ENCODE measurements at places on chromosomes 12 and 14. TPM values are rescaled to one million over a fixed set of nuclear protein-coding genes. Genes with fewer than 3 reads are reported as not detected.
A peak's percentile ranks its signal among the peaks of the same experiment; 100 is the strongest.

Gene HAL
- total RNA-seq, result 4.3 TPM

Gene TAS2R13
- total RNA-seq, result 5.9 TPM

Gene HOXC5
- total RNA-seq, result 0.98 TPM

DNA sequence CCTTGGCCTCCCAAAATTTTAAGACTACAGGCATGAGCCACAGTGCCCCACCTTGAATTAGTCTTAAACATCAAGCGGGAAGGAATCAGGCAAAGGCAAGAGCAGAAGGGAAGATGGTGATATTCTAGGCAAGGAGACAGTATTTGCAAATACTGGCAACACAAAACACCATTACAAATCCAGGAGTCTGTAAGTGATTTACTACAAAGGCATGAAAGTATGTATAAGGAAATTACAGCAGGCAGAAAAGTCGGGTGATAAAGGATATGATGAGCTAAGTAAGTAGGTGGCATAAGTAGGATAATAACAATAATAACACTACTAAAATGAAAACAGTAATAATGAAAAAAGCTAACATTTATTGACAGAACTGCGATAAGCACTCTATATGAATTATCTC lies 28.5 kb downstream of the FMNL3 start:
- no peaks in the 10 kb centered on the region for H3K27me3 ChIP-seq
- H3K4me3 ChIP-seq, result no peak overlapping the region
- no peak overlapping the region for H3K27ac ChIP-seq
- no peaks in the 10 kb centered on the region for H3K36me3 ChIP-seq

GRCh38 chr12:123442774-123443173 lies 6.3 kb upstream of the RILPL2 start:
- no peak overlapping the region for H3K27ac ChIP-seq
- H3K4me1 ChIP-seq, result peaks cover 3% of the 10 kb centered on the region
- no peak for DNase-seq
- H3K27me3 ChIP-seq, result no peaks in the 10 kb centered on the region
- H3K36me3 ChIP-seq, result no peaks in the 10 kb centered on the region

DNA sequence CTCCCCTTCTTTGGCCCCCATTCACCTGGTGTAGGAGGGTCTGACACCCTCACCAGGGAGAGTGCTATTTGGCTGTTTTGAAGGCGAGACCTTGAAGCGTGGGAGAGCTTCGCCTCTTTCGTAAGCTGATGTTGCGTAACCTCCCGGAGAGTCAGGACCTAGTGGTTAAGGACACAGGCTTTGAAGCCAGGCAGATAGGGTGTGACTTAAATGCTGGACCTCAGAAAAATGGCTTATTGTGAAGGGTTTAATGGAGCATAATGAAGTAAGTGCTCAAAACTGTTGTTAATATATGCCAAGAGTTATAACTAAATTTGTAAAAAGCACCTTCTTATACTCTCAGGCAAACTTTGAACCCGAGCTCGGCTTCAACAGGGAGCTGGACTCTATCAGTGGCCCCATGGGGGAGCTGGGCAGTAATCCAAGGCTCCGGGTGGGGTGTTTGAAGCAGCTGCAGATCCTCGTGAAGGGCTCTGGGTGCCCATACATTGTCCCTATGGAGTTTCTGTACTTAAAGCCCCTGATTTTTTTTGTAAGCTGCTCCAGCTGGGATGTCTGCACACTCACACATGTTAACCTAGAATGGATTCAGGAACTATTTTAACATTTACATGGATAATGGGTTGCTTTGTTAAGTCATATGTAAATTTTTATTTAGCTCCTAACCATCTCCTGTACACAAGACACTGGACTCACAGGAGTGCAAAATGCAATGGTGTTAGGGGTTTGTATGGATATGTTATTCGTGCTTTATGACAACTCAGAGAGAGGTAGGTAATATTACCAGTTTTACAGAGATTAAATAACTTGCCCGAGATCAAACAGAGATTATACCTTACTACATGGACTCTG lies 26.0 kb downstream of the PPFIBP1 start:
- peak; percentile 63 for DNase-seq
- H3K4me1 ChIP-seq, result peaks cover 5% of the 10 kb centered on the region
- no peaks in the 10 kb centered on the region for H3K27me3 ChIP-seq
- H3K27ac ChIP-seq, result peak overlapping the region; percentile 81
- H3K36me3 ChIP-seq, result no peaks in the 10 kb centered on the region

- H3K4me3 ChIP-seq, result no peak overlapping the region
- no peaks in the 10 kb centered on the region for H3K36me3 ChIP-seq
- H3K27me3 ChIP-seq, result no peaks in the 10 kb centered on the region
- no peak overlapping the region for H3K27ac ChIP-seq
Measured at GRCh38 chr12:122811777-122812176, 23.5 kb upstream of the HIP1R start.

GRCh38 chr12:120142231-120142877 lies 25.8 kb upstream of the RAB35 start:
- no peaks in the 10 kb centered on the region for H3K27me3 ChIP-seq
- peaks cover 36% of the 10 kb centered on the region for H3K36me3 ChIP-seq
- H3K4me1 ChIP-seq, result no peaks in the 10 kb centered on the region
- no peak overlapping the region for H3K27ac ChIP-seq

DNA sequence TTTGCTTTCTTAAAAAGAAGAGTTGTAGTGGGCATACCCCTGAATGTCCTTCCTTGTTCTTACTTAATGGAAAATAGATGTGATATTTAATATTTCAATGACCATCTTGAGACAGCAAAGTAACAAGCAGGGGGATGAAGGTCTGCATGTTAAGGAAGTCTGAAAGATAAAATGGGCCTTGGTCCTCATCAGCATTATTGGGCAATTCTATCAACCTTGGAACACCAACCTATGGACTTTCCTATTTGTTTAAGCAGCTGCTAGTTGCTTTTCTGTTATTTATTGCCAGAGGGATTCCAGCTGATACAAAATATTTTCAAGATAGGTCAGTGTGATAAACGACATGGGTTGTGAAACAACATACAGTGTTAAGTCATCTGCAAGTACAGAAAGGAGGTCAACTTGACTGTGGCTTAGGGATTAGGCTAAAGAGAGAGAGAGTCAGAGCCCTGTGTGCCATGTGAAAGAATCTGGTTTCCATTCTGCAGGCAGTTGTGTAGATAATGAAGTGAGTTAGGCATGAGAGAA lies 16.4 kb upstream of the A2M start:
- no peak overlapping the region for H3K27ac ChIP-seq
- no peaks in the 10 kb centered on the region for H3K36me3 ChIP-seq
- H3K4me1 ChIP-seq, result no peaks in the 10 kb centered on the region
- H3K27me3 ChIP-seq, result no peaks in the 10 kb centered on the region

DNA sequence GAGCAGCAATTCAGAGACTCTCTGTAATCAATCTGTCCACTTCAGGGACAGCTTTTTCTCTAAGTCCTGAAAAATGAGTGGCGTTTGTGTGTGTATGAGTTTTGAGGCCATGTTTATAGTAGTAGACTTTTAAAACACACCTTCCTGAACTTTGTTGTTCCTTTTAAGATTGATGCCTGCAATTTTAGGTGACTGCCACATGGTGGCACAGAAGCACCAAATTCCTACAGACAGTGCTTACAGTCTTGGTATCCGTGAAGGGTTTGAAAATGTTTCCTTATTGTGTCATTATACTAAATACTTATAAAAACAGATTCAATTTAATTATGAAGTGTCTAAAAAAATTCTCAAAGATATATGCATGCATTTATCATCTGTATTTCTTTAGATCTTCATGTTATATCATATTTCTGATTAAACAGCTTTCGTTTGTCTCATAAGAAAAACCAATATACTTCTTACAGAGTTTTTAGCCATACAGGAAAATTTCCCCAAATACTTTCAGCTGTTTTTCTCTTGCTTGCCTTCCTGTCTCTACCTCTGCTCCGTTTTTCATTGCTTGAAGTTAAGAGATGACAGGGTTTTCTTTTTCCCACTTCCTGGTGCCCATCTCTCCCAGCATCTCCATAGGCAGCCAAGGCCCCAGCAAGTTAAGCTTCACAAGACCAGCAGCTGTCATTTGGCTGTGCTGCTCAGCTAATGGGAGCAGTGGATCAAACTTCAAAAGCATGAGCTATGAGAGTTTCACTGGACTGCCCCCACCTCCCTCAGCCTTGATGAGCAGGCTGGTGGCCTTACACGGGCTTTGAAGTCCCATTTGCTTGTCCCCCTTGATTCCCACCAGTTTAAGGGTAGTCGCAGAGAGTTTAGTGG lies 259.6 kb downstream of the AKAP6 start:
- DNase-seq, result no peak
- H3K36me3 ChIP-seq, result no peaks in the 10 kb centered on the region
- H3K27me3 ChIP-seq, result no peaks in the 10 kb centered on the region

GRCh38 chr14:34180869-34181268 lies 230.0 kb upstream of the EGLN3 start:
- DNase-seq, result no peak
- no peak overlapping the region for H3K4me3 ChIP-seq

Gene LRIG3
- 116 TPM for total RNA-seq

GRCh38 chr12:47824198-47824597 lies 4.5 kb upstream of the HDAC7 start:
- peaks cover 35% of the 10 kb centered on the region for H3K4me1 ChIP-seq
- H3K36me3 ChIP-seq, result no peaks in the 10 kb centered on the region
- no peaks in the 10 kb centered on the region for H3K27me3 ChIP-seq
- DNase-seq, result no peak

Gene IL31
- total RNA-seq, result not detected

GRCh38 chr14:54299410-54300363 lies 97.1 kb upstream of the CDKN3 start:
- no peaks in the 10 kb centered on the region for H3K4me1 ChIP-seq
- no peak for DNase-seq
- no peaks in the 10 kb centered on the region for H3K27me3 ChIP-seq
- H3K27ac ChIP-seq, result no peak overlapping the region
- no peaks in the 10 kb centered on the region for H3K36me3 ChIP-seq
- H3K4me3 ChIP-seq, result no peak overlapping the region

DNA sequence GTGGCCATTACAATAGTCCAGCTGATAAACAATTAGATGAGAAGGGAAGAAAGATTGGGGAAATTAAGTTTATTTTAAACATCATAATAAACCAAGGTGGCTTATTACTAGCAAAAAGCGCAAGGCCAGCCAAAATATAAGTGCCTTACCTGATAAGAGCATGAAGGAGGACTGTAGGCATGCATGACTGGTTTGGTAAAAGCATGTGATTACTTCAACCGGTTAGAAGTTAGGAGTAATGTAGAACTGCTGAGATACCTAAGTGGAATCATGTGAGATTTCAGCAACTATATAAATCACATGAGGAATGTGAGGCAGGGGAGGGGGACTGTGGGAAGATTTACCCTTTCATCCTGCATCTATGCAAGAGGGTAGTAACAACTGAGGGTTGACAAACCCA lies 59.7 kb upstream of the CCDC196 start:
- no peak overlapping the region for H3K27ac ChIP-seq
- no peaks in the 10 kb centered on the region for H3K36me3 ChIP-seq
- no peaks in the 10 kb centered on the region for H3K4me1 ChIP-seq

GRCh38 chr14:25394791-25395391 lies 344.9 kb upstream of the STXBP6 start:
- no peak overlapping the region for H3K27ac ChIP-seq
- no peaks in the 10 kb centered on the region for H3K27me3 ChIP-seq
- H3K4me1 ChIP-seq, result no peaks in the 10 kb centered on the region
- DNase-seq, result no peak
- H3K36me3 ChIP-seq, result no peaks in the 10 kb centered on the region

Gene CRADD
- total RNA-seq, result 44.2 TPM

Gene CMA1
- 7.2 TPM for total RNA-seq

DNA sequence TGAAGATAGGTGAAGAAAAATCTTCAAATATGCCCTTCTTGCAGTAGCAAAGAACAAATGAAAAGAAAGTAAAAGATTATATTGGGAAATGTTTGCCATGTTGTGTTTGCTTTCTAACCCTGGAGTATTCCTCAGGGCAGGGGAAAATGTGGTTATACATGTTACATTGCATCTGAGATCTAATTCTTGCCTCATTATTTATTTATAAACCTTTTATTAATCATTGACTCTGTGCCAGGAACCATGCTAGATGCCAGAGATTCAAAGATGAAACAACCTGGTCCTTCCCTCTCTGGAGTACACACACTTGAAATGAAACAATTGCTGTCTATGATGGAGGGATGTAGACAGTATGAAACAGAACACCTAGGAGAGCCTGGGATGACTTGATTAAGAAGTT lies 128.1 kb upstream of the HMGA2 start:
- no peaks in the 10 kb centered on the region for H3K36me3 ChIP-seq
- no peak overlapping the region for H3K27ac ChIP-seq
- no peak overlapping the region for H3K4me3 ChIP-seq
- H3K4me1 ChIP-seq, result no peaks in the 10 kb centered on the region
- no peak for DNase-seq

Gene KRT1
- total RNA-seq, result not detected

DNA sequence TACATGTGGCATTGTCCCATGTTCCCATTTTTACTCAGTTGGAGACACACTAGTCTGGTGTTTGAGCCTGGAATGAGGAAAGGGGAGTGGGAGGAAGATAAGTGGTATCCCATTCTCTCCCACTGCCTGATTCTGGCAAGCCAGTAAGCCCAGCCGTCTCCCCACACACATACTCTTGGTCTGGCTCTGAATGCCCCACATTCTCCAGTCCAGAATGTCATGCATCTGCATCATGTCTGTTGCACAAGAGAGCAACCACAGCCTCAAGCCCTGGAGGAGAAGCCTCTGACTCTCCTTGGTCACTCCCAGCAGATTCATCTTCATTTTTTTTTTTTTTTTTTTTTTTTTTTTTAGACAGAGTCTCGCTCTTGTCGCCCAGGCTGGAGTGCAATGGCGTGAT lies 48.0 kb downstream of the DRAM1 start:
- H3K27me3 ChIP-seq, result no peaks in the 10 kb centered on the region
- no peak overlapping the region for H3K4me3 ChIP-seq
- no peaks in the 10 kb centered on the region for H3K4me1 ChIP-seq
- H3K36me3 ChIP-seq, result no peaks in the 10 kb centered on the region
- H3K27ac ChIP-seq, result peak overlapping the region; percentile 29

GRCh38 chr12:110732572-110732971 lies 10.1 kb downstream of the PPP1CC start:
- no peaks in the 10 kb centered on the region for H3K27me3 ChIP-seq
- DNase-seq, result no peak
- H3K36me3 ChIP-seq, result no peaks in the 10 kb centered on the region
- H3K4me1 ChIP-seq, result peaks cover 7% of the 10 kb centered on the region
- no peak overlapping the region for H3K27ac ChIP-seq

- no peaks in the 10 kb centered on the region for H3K4me1 ChIP-seq
- no peak overlapping the region for H3K4me3 ChIP-seq
- H3K27me3 ChIP-seq, result no peaks in the 10 kb centered on the region
- no peak overlapping the region for H3K27ac ChIP-seq
Measured at GRCh38 chr12:97643924-97644323, 181.3 kb downstream of the RMST start.

DNA sequence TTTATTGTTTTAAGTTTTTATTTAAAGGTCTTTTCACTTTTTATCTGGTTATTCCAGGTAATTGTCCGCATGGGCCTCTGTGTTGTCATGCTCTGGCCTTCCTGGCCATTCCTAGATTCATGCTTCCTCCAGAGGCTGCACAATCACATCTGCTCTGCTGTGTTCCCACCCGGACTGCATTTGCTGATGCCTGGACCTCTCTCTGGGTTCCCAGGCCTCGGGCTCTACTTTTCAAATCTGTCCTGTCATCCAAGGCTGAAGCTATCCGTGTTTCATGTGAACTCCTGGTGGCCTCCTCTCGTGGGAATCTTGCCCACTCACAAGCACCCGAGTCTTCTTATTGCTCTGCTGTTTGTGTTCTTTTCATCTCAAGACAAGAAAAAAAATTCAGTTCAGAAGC lies 16.1 kb upstream of the VDR start:
- no peak for DNase-seq
- H3K27ac ChIP-seq, result no peak overlapping the region
- no peaks in the 10 kb centered on the region for H3K4me1 ChIP-seq
- no peaks in the 10 kb centered on the region for H3K36me3 ChIP-seq
- no peaks in the 10 kb centered on the region for H3K27me3 ChIP-seq
- no peak overlapping the region for H3K4me3 ChIP-seq

GRCh38 chr12:131194166-131194565 lies 240.5 kb downstream of the ADGRD1 start:
- no peak overlapping the region for H3K27ac ChIP-seq
- H3K27me3 ChIP-seq, result no peaks in the 10 kb centered on the region
- H3K36me3 ChIP-seq, result no peaks in the 10 kb centered on the region
- no peak for DNase-seq
- no peak overlapping the region for H3K4me3 ChIP-seq
